Nephron progenitor cell (in vitro differentiated cells): ENCODE measurements at places on chromosomes 2 and 18.

DNA sequence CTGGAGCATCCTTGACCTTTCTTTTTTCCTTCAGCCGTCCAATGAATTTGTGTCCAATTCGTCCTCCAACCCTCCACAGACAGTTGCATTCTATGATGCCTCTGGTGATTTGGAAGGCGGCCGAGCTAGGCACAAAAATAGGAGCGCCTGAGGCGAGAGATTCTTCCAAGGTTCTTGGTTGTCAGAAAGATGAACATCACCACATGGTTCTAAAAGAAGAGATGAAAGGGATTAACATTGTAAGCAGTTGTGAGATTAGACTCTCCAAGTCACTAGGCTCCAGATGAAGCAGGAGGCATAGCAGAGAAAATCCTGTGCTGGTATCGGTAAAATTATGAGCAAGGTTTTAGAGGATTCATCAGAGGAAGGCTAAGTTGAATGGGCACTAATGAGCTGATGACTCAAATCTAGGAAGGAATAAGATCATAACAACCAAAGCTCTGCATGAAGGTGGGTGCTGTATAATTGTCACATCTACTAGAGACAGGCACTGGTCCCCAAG lies 75.4 kb upstream of the MAP4K3 start:
- no peak for DNase-seq

DNA sequence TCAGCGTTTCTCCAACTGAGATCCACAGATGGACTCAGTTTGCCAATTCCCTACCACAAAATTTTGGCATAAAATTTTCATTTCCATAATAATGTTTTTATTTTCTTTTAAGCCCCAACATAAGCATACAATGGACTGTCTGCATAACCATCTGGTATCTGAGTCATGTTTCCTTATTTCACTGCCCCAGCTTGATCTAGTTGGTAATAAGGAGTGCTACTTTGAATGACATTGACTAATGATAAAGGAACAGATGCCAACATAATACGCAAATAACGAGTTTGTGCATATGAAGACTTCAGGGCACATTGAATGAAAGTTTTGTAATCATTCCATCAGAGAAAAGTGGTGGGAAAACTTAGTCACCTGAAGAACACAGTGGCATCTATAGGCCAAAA lies 8.8 kb upstream of the MBD2 start:
- no peak for DNase-seq

- peak; percentile 34 for DNase-seq
These were observed 107.7 kb upstream of the ATP8B1 start for GRCh38 chr18:57910817-57911216.

DNA sequence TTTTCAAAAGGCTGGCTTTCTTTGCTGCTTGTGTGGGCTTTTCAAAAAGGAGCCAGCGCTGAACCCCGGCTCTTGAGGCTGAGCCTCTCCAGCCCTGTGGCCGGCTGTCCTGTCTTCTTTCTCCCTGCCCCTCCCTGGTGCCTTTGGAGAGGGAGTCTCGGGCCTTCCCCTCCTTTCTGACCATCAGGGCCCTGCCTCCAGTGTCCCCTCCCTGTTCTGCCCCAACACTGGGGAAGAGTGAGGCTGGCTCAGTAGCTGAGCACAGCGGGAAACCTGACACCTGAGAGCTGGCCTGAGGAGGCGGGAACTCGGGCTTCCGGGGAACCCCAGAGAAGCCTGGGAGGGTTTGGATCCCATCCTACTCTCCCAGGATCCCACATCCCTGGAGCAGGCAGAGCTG lies 232.1 kb downstream of the LOXHD1 start:
- peak; percentile 56 for DNase-seq

GRCh38 chr2:207390302-207391095 lies 139.3 kb upstream of the CREB1 start:
- no peak for DNase-seq

GRCh38 chr2:120344976-120345581 lies 857 bp upstream of the INHBB start:
- peak; percentile 55 for DNase-seq

DNA sequence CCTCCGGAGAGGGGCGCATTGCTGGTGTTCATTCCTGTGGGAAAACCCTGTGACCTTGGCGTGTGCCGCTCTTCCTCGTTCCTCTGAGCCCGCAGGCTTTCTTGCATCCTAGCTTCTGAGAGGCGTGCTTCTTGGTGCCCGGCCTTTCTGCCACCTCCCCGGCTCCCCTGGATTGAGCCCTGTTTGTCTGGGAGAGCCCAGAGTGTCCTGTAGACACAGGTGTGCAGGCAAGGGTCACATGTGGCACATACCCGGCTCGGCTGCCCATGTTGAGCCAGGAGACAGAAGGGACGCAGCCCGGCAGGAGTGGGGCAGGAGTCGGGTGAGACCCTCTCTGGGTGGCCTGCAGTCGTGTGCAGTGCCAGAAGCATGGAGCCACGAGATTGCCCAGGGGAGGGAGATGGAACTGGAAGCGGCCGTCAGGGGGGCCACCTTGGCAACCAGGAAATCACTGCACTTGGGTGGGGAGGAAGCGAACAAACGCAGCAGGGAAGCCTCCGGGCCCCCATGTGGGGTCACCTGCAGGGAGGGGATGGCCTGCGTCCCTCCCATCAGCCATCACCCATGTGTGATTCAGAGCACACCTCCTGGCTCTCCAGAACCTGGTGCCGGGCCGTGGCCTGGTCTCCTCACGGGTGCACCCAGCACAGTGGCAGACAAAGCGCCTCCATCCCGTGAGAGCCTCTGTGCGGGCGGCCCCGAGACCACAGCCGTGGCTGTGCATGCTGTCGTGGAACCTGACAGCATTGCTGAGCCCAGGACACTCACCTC lies 92.9 kb downstream of the SH3BP4 start:
- DNase-seq: no peak

- no peak for DNase-seq
These were observed 69.7 kb downstream of the UGGT1 start for GRCh38 chr2:128160616-128161275.

DNA sequence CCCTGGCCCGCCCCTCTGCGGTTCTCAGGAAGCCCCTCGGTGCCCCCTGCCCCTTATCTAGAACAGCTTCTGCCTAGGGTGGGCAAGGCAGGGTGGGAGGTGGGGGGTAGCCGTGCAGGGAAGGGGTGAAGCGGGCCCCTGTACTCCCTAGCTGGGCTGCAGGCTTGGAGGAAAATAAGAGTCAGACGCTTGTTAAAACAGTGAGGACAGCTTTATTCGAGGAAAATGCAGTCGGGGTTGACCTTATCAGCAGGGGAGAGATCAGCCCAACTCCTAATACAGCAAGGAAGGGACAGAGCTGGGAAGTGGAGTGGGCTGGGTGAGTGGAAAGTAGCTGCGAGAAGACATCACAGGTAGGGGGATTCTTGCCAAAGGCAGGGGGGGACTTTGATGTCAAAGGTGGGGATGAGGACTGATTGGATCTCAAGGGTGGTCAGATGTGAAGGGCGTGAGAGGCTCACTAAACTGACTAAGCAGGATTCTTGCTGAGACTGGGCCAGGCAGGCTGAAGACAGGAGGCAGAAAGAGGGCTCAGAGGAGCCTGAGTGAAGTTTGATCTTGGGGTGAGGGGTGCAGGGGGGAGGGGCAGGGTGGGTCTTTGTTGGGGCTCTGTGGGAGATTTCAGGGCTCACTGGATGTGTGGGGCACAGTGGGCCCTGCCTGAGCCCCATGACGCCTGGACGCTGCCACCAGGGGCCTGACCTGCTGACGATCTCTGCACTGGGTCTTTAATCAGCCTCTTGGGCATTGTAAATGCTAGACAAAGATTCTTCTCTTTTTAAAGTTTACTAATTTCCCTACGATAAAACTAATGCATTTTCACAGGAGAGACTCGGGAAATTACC lies 29.9 kb downstream of the HPCAL1 start:
- no peak for DNase-seq

GRCh38 chr2:168452781-168453180 lies 3.3 kb upstream of the CERS6 start:
- no peak for DNase-seq

DNA sequence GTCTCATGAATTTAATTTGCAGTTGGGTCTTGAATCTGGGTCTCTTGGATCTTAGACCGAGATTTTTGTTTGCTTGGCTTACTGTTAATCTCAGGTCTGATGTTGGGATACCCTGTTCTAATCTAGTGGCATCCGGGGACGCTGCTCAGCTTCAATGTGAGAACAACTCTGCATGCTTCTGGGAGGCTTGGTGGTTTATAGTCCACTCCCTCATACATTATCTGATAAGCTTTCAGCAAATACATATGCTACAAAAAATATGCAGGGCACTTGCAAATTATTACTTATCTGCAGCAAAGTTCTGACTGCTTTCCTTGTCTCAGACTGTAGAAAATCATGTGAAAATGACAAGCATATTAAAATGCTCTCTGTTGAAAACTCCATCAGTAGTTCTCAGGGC lies 39.4 kb downstream of the RNF144A start:
- DNase-seq: no peak

- DNase-seq: no peak
These were observed 68.1 kb downstream of the DNAJC10 start for GRCh38 chr2:182784058-182784706.

GRCh38 chr18:73043611-73044010 lies 175.8 kb upstream of the NETO1 start:
- no peak for DNase-seq

GRCh38 chr2:191122638-191123294 lies 28.0 kb downstream of the STAT4 start:
- DNase-seq: no peak
